ENCODE measurements at places on chromosomes 7 and 10. TPM values are rescaled to one million over a fixed set of nuclear protein-coding genes. Genes with fewer than 3 reads are reported as not detected.

GRCh38 chr7:156106107-156106426 lies 293.8 kb upstream of the SHH start:
- no peak for DNase-seq

GRCh38 chr7:47556511-47557180 lies 25.3 kb downstream of the TNS3 start:
- DNase-seq: no peak

- peak; percentile 92 for DNase-seq
These were observed 56.8 kb upstream of the SVIL start for GRCh38 chr10:29691564-29692072.

DNA sequence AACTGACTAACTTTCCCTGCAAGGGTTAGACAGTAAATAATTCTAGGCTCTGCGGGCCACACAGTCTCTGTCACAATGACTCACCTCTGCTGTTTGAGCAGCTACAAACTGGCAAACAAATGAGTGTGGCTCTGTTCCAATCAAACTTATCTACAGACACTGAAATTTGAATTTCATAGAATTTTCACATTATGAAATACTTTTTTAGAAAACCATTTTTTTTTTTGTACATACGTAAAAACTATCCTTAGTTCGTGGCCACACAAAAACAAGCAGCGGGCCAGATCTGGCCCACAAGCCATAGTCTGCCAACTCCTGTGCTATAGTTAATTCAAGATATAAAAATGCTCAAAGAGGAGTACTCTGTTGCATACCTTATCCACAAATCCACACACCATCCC lies 32.6 kb downstream of the PIP4K2A start:
- peak; percentile 87 for DNase-seq

- no peak for DNase-seq
These were observed 285.9 kb upstream of the FZD8 start for GRCh38 chr10:35927990-35928488.

- no peak for DNase-seq
These were observed 5.4 kb upstream of the TRPV6 start for GRCh38 chr7:142890874-142891485.

- DNase-seq: no peak
These were observed 79.6 kb downstream of the HGF start for GRCh38 chr7:81690251-81690650.

DNA sequence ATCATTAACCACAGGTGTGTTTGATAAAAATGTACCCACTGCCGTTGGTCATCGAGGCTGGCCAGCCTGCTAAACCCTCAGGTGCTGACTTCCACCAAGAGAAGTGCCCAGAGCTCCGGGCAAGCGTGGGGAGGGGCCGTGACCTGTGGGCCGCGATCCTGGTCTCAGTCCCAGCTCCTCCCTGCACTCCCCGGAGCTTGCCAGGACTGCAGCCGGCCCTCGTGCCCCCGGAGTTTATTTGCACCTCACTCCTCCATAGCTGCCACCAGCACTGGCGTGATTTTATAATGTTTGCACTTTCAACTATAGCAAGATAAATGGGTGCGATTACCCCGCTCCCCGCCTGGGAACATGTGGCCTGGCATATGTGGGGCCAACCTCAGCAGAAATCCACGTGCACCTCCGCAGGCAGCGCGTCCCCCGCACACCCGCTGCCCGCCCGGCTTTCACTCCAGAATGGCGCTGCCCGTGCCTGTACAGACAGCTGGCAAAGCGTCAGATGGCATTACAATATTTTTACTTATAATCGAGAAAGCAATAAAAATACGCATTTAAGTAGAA lies 30.8 kb downstream of the UNCX start:
- no peak for DNase-seq

DNA sequence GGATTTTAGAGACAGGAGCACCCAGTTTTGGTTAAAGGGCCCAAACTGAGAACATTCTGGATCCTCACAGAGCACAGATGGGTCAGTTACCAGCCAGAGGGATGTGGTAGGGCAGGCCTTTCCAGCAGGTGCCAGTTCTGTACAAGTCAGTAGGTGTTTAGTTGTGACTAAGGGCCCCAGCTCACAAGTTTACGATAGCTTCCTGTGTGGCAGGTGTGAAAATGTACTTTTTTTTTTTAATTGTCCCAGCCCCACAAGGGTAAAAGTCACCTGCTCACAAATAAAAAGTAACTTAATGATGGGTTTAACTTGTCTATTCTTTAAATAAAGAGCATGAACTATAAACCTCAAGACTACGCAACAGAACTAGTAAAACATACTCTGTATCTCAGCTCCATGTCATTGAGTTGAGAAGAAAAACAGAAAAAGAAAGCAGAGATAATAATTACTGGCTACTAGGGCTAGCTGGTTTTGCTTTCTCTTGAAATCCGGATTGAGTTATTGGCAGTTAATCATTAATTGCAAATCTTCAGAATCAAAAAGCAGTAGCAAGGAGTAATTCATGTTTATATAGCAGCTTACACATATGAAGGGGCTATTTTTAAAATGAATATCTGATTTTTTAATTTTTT lies 15.4 kb downstream of the NFE2L3 start:
- DNase-seq: no peak

GRCh38 chr7:2144926-2145325 lies 87.8 kb downstream of the MAD1L1 start:
- DNase-seq: no peak

DNA sequence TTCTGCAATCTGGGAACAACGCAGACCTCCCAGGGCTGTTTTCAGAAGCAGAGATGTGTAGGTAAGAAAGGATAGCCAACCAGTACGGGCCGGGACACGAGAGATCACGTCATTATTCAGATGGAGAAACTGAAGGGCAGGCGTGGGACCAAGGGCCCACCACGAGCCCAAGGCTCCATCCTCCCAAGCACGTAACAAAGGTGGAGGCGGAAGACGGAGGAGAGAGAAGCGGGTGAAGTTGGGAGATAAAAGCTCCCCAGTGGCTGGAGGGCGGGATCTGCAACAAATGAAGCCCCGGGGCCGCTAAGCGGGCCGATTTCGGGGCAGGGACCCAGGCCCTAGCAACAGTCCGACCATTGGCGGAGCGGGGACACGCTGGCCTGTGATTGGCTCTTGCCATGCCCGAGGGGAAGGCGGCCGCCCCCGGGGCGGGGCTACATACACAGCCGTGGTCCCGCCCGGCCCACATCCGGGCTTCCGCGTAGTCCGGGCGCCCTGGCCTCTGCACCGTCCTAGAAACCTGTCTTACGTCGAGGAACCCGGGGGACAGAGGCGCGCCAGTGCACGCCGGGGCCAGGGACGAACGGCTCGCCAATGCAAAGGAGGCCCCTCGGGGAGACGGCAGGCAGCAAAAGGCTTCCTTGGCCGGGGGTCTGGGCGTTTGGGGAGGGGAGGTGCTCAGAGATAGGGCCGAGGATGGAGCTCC lies 15.5 kb downstream of the HSPB1 start:
- peak; percentile 94 for DNase-seq

- DNase-seq: no peak
These were observed 13.1 kb downstream of the FXYD4 start for GRCh38 chr10:43384252-43385221.

DNA sequence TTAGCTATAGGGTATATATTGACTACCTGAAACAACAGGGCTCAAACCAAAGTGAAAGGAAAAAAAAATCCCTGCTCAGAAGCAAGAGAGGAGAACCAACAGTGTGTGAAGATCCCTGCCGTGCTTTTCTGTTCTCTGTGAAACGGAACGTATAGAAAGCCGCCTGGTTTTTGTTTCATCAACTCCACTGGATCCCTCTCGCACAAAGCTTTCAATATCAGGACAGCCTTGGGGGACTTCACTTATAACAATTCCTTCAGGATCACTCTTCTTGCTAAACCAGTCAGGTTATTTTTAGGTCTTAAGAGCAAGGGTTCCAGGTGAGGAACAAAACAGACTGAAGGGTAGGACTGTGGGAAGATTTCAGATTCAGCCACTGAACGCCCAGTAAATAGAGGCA lies 151.1 kb upstream of the CACNA2D1 start:
- DNase-seq: no peak

DNA sequence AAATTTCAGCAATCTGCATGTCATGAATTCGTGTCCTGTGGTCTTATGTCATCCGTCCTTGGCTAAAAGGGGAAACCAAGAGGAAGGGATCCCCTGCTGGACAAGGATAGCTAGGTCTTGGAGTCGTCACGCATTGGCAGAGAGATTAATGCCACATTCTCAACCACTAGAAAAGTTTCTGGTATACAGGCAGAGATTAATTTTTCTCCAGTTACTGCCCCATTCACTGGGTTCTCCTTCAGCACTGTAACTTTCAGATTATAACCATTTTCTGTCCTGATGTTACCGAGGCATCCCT lies 1060.6 kb upstream of the AUTS2 start:
- DNase-seq: no peak

GRCh38 chr10:15167411-15168290 lies 842 bp downstream of the NMT2 start:
- DNase-seq: peak; percentile 46

- no peak for DNase-seq
These were observed 197.6 kb downstream of the DIP2C start for GRCh38 chr10:491667-492424.

GRCh38 chr7:33128631-33128989 lies 754 bp upstream of the BBS9 start:
- no peak for DNase-seq

DNA sequence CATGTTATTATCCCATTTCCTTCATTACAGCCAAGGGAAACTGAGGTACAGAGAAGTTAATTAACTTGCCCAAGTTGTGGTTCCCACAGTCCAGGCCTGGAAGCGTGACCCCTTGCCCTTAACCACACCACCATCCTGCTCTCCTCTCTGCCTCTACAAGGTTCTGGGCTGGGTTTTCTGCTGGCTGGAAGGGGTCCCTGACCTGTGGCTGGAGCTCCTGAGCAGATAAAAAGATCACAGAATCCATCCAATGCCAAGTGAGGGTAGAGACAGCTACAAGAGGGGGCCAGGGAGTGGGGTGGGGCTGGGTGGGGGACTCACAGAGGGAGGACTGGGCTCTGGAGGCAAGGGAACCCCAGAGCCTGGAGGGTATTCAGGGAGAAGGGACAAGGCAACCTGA lies 9.7 kb downstream of the ASB10 start:
- no peak for DNase-seq

DNA sequence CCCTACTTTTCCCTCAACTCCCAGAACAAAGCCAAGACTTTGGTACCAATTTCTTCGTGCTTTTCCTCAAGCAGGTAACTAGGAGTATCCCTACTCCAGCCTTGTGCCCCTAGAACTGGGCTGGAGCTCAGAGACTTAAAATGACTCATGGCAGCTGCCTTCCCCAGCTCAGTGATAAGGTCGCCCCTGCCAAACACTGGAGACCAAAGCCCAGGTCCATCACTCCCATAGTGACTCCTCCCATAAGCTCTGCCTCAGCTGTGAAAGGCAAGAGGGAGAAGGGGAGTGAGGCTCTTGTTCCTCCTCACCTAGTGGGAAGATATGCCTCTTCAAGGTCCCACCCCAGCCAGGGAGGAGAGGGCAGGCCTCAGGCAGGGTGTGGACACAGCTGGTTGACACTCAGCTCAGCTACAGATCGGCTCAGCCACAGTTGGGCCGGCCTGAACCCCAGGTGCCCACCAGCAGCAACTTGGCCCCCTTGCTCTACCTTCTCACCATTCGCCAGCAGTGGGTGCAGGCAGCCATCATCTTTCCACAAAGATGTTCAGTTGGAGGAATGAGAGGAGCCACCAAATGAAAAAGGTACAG lies 13.8 kb upstream of the CYREN start:
- DNase-seq: no peak

NPC1L1 gene
- total RNA-seq: not detected

LRRC18 gene
- not detected for total RNA-seq

FAM25G gene
- not detected for total RNA-seq

NPFFR1 gene
- not detected for total RNA-seq

MCMBP gene
- total RNA-seq: 74.3 TPM

GSDME gene
- 59.9 TPM for total RNA-seq

SCART1 gene
- 1.6 TPM for total RNA-seq

PDE1C gene
- 187 TPM for total RNA-seq

ALOX5 gene
- not detected for total RNA-seq

All from fibroblast of the aortic adventitia (primary cell).